AG08396 (cell line): ENCODE measurements at places on chromosomes 11 and 22.

DNA sequence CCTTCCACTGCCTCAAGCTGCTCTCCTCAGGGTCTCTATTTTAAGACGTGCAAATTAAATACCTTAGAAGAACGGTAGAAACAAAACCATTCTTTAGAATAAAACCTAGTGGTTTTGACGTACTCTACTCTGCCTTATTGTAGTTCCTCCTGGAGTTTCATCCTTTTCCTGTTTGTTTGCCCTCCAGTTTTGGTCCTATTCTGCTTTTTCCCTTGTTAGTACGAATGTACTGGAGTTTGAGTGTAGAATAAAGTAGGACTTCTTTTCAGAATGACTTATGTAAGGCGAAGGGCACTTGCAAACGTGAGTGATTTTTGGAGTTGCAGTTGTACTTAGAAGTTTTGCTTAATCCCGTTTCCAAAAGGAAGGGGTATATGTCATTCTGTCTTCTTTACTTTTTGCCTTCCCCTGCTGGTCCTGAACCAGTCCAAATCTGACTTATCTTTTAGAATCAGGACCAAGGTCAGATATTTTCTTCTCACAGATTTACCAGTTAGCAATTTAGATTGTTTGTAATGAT is 1.4 kb downstream of the SIK2 start:
- no peak for DNase-seq

DNA sequence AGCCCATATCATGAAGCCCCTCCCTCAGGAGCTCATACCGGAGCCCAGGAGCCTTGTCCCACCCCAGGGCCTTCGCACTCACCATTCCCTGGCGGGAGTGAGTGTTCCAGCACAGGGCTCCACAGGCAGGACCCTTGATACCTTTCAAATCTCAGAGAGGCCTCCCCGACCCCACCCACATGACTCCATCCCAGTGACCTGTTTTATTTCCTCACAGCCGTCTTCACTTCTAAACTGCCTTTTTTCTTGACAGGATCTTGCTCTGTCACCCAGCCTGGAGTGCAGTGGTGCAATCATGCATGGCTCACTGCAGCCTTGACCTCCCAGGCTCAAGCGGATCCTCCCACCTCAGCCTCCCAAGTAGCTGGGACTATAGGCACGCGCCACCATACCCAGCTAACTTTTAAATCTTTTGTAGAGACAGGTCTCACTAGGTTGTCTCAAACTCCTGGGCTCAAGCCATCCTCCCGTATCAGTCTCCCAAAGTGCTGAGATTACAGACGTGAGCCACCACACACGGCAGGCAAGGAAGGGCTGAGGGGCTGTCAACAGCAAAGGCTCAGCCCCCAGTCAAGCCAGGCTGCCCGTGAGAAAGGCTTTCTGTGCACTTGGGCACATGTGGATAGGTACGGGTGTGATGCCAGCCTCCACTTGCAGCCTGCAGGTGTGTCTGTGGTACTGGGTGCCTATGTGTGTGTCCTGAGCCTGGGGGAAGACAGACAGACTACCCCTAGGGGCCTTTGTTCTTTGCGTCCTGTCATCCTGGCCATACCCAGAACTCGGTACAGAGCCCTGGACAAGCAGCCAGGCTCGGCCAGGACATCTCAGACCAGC is 9.3 kb downstream of the RPL3 start:
- no peak for DNase-seq

- DNase-seq: no peak
Measured at GRCh38 chr22:20537325-20537756, 29.9 kb downstream of the MED15 start.

DNA sequence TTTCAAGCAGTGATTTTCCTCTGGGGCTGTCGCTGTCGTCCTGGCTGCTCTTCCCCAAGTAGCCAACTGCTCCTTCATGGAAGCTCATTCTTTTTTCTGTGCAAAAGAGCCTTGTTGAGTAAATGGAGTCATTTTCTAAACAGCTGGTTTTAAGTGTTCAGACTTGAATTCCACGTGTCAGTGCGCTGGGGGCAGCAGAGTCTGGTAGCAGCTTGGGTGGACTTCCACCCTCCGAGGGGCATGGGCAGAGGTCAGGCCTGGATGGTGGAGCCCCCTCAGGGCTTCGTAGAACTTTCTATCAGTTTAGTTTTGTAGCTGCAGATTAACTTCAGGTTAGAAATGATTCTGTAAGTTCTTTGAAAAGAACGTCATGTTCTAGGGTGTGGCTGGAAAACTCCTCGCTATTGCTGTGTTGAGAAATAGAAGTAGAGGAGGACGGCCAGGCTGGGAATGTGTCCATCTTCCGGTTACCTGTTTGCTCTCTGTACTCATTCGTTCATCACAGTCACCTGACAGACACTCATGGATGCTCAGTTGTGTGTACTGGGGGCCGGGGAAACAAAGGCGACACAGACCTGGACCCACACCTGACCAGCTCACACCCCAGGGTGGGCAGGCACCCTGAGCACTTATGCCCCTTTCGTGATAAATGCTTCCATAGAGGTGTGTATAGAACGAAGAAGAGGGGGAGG is 270.7 kb downstream of the TBC1D22A start:
- DNase-seq: no peak

GRCh38 chr22:27420817-27421361 is 380.7 kb downstream of the MN1 start:
- peak; percentile 79 for DNase-seq

GRCh38 chr22:29689206-29689879 is 30.5 kb upstream of the CABP7 start:
- no peak for DNase-seq
